NCI-H446 (cell line): ENCODE measurements at places on chromosomes 1 and 21.

- DNase-seq: no peak
Observed at GRCh38 chr1:109924316-109924715, 13.7 kb downstream of the CSF1 start.

- no peak for DNase-seq
Observed at GRCh38 chr21:24150753-24151152, 1456.5 kb downstream of the MRPL39 start.

DNA sequence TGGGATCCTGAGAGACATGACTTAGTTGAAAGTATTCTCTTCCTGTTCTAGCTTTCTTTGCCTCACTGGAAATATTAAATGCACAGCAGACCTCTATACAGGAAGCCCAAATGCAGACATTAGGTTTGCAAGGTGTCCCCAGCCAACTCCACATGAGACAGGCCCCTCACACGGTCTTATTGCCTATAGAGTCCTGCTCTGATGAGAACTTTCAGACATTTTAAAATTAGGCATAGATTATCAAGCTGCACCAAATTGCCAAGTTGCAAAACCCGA is 251.9 kb upstream of the C1orf105 start:
- DNase-seq: no peak

- no peak for DNase-seq
Observed at GRCh38 chr1:233971753-233972152, 67.3 kb downstream of the SLC35F3 start.

DNA sequence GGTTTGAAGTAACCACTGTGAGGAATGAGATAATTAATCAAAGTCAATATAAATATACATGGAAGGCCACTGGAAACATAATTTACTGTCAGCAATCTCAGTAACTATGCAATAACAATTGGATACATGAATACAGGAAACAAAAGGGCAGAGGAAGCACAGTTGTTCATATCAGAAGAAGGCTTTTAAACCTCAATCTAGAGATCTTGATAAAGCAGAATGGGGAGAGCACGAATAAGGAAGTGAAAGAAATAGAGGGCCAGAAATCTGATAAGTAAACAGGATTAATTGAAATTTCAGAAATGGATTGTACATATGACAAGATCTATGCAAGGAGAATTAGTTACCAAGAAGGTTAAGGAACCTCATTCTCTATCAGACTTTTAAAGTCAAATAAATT is 93.0 kb downstream of the EVI5 start:
- no peak for DNase-seq
